Stimulated activated CD8-positive, alpha-beta memory T cell treated with anti-CD3 and anti-CD28 coated beads, Interleukin-7, amount 100 ng/mL, for 4 hours (primary cell): ENCODE measurements at places on chromosomes 6 and 20.

DNA sequence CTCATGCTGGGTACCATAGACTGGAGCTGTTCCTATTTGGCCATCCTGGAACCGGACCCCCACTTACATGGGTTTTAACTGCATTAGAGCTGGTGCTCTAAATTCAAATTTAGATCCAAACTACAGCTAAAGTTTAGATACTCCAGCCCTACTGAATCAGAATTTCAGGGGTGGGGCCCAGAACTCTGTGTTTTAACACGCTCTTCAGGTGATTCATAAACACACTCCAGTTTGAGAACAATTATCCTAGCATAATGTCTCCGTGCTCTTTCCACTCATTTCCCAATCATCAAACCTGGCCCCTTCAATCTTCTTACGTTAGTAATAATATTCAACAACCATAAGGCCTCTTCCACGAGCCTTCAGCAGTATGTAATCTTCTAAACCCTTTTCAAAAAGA, 15.3 kb downstream of the TRPC4AP start:
- no peak for DNase-seq

GRCh38 chr6:135779213-135779612, 72.3 kb upstream of the PDE7B start:
- no peak for DNase-seq

GRCh38 chr6:143264379-143264778, 186.1 kb downstream of the ADAT2 start:
- DNase-seq = no peak

DNA sequence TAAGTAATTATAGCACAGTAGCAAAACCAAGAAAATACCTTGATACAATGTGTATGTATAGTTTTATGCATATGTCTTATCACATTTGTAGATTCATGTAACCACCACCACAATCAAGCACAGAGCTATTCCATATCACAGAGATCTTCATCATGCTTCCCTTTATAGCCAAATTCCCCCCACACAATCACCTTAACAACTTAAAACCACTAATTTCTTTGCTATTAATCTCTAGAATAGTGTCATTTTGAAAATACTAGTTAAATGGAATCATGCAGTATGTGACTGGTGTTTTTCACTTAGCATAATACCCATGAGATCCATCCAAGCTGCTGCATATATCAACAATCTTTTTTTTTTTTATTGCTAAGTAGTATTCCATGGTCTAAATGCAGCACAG, 8.2 kb downstream of the HLA-DRA start:
- no peak for DNase-seq

GRCh38 chr6:89977808-89978748, 83.8 kb downstream of the GJA10 start:
- no peak for DNase-seq
